ENCODE measurements at places on chromosomes 7 and 10.

- no peak for DNase-seq
These were observed 375.9 kb downstream of the DNAJB6 start for GRCh38 chr7:157712666-157713235.

- no peak for DNase-seq
These were observed 16.3 kb downstream of the GSAP start for GRCh38 chr7:77399816-77400215.

DNA sequence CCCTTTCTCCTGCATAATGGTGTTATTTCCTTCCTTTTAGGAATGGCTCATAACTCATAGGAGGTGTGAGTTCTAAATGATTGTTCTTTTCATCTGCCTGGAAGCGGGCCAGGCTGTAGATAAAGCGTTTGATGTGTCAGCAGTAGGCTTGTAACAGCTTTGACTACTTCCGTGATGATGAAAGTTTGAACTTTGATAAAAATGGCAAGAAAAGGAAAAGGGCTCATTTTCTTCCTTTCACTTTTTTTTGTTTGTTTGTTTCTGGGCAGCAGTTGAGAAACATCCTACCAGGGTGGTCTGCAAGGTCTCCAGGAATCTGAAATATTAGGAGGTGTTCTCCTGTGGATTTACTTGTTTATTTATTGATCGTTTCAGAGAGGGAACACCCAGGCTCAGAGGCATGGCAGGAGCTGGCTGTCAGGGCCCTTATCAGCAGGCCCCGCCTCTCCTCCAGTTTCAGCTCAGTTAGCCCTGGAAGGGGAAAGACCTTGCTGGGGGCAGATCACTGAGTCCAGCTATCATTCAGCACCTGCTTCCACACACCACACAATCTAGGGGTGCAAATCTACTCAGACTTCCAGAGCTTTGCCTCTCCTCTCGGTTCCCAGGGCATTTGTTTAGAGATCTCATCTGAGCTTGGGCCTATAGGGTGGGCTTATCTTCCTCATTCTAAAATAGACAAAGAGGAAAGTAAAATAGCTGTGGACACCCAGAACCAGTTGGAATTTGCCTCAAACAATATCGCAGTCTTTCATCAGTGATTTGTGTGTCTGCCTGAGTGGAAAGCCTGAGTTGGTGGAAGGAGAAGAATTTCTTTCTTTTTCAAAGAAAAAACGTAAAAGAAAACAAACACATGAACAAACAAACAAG is 130.9 kb downstream of the BMPER start:
- DNase-seq, result peak; percentile 76

DNA sequence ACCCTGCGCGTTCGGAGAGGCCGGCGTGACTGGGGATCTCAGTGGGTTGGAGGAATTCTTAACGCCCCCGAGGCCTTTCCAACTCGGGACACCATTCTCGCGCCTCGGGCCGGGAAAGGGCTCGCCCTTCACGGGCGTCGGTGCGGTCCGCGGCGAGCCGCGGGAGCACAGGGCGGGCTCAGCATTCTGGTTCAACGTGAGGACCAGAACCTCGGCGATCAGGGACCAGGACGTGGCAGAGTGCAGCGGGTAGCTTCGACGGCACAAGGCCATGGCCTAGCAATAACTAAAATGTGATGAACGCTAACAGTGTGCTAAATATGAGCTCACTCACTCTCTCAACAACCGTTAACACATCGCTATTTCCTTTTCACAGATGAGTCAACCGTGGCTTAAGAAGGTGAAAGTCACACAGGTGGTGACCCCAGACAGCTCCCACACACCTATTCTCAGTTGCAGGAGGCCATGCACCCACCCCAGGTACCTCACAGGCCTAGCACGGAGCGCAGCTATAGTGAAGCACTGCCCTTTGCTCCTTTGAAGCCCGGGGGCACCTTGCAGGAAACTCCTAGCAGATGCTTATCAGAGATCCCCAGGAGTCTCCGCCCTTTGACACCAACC is 4.5 kb upstream of the EMX2 start:
- no peak for DNase-seq

- DNase-seq, result no peak
These were observed 343.0 kb upstream of the PCDH15 start for GRCh38 chr10:55144001-55144400.

DNA sequence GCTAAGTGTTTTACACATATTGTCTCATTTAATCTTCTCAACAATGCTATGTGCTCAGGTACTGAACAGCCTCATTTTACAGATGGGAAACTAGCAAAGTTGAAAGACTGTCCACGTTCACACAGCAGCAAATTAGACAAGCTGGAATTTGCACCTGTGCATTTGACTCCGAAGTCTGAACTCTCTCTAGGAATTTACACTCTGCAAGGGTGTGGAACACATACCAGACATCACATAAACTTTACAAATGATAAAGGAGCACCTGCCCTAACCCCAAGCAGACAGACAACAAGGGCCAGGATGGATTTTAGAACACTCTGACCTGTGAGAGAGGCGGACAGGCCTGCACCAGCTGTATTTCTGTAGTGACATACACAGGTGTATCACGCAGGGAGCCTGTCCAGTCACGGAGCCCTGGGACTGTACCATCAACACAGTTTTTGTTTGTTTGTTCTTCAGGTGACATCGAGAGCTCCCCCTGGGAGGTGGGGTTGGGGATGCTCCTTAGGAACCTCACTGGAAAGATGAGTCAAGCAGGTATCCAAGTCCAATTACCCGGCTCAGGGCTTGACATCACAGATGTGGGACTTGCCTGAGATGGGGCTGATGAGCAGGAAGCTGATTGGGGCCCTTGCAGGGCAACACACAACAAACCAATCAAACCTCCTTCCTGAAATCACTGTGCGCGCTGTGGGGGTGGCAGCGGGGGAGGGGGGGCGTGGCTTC is 31.0 kb downstream of the MKI67 start:
- peak; percentile 54 for DNase-seq

GRCh38 chr7:34198231-34198641 is 292.9 kb downstream of the BMPER start:
- no peak for DNase-seq

- no peak for DNase-seq
These were observed 99.0 kb upstream of the ITGB1 start for GRCh38 chr10:33056828-33057596.

GRCh38 chr7:142668495-142668894 is 80.8 kb upstream of the PRSS1 start:
- DNase-seq, result no peak

DNA sequence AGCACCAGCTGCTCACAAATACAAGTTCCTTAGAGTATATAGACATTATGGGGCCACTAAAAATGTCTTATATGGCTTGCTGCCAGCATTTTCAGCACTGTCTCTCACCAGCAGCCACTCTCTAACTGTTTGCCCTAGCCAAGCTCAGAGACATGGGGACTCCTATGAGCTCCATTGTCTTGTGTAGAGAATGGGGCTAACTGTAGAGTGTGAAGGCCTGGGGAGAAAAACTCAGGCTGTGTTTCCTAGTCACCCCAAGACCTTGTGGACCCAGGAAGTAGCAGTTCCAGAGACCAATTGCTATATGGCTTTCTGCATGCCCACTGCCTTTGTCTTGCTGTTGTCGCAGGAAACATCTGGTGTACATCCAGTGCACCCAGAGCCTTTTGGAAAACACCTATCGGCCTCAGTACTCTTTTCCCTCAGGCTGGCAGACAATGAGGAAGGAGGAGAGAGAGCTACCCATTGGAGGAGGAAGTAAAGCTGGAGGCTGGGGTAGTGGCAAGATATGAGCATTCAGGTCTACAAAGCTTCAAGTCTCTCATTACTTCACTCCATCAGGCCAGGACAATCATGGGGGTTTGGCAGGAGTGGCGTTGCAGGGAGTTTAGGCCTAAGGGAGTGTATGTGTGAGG is 28.4 kb downstream of the ENTPD1 start:
- DNase-seq, result no peak

- no peak for DNase-seq
These were observed 673.3 kb upstream of the LRRN3 start for GRCh38 chr7:110417611-110418010.

GRCh38 chr10:132461683-132462231 is 64.8 kb downstream of the PWWP2B start:
- DNase-seq, result no peak

GRCh38 chr7:107185716-107186115 is 16.9 kb downstream of the HBP1 start:
- no peak for DNase-seq

- no peak for DNase-seq
These were observed 49.3 kb downstream of the ABCB4 start for GRCh38 chr7:87426160-87426559.

GRCh38 chr10:62733654-62734293 is 70.7 kb upstream of the ADO start:
- no peak for DNase-seq

GRCh38 chr7:77208416-77208815 is 8.8 kb upstream of the FGL2 start:
- no peak for DNase-seq

- no peak for DNase-seq
These were observed 5.5 kb upstream of the STN1 start for GRCh38 chr10:103923502-103923901.

- no peak for DNase-seq
These were observed 78.2 kb downstream of the MAPK8 start for GRCh38 chr10:48384699-48384982.

- no peak for DNase-seq
These were observed 19.8 kb downstream of the ZNF107 start for GRCh38 chr7:64685741-64686140.

DNA sequence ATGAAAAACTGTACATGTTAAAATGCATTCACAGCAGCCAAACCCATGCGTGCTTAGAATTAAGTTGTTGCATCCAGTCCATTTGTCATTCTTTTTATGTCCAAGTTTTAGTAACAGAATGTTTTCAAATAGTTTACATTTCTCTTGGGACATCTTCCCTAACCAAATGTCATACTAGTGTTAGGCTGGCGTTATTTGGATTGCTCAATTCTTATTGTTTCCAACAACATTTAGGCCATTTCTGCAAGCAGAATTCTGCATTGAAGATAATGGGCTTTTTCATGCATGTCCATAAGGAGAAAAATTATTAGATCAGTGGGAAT is 203.0 kb downstream of the HIBADH start:
- no peak for DNase-seq

GRCh38 chr7:108164946-108165345 is 34.8 kb upstream of the LAMB4 start:
- no peak for DNase-seq

GRCh38 chr10:103916254-103916653 is 1.7 kb downstream of the STN1 start:
- DNase-seq, result no peak

DNA sequence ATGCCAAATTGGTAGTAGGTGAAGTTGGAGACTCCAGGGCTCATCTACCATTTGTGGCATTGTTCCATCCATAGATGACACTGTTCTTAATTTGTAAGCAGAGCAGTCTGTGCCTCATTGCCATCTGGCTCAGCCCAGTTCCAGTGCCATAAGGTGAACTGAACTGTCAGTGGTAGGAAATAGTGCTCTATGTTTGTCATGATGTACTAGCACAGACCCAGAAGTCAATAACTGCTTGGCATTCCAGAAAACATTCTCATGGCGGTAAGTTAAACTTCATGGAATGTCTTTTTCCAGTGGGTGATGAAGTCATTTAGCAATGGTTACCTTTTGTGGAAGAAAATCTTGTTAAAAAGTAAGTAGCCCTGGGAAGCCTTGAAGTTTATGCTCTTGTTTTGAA is 302.7 kb downstream of the SUGCT start:
- no peak for DNase-seq

DNA sequence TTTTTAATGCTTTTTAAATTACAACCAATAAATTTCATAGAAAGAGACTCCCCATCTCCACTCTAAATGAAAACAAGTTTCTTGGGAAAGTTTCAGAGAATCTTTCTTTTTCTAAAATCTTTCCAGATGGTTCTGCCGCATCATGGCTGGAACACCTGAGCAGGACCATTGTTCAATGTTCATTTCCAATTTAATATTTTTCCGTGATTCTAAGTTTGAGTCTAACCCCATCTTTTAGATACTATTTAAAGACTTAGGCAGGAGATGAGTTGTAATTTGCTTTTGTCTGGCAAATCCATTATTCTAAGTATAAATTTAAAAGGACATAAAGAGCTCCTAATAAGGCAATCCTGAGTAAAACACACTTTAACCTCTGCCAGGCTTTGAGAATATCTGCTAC is 325.2 kb downstream of the BICC1 start:
- DNase-seq, result no peak

- DNase-seq, result no peak
These were observed 30.6 kb upstream of the MTURN start for GRCh38 chr7:30104157-30104556.

- DNase-seq, result peak; percentile 83
These were observed at the start of gene KNDC1 for GRCh38 chr10:133159950-133160825. Gene KNDC1 (plus strand): TSS chr10:133160219. CDS start chr10:133160468, 249 bp downstream.

DNA sequence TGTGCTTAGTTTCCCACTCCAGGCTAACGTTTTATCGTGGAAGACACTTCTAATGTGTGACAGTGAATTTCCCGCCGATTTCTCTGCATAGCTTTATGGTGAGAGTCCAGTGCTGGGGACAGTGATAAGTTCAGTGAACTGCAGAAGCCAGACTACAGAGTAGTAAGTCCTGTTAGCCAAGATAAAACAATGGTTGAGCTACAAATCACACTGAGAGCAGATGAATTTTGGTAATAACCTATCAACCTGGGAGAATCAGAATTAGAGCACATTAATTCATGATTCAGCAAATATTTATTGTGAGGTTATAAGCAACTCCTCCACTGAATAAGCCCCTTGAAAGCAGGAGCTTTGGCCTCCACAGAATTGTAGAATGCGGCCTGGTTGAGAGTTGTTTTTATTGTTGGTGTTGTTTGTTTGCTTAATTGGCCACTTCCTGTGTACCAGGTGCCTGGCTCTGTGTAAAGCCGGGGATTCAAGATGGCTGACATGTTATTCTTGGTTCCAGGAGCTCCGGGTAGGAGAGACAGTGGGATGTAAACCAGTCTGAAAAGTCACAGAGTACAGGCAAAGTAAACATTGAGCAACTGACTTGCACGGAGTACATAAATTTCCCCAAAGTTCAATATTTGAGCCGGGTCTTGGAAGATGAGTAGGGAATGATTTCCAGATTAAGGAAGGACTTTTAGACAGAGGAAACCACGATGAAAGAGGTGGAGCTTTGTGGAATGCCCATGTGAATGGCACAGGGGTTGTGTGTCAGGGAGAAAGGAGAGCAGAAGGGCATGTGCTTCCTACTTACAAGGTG is 112.7 kb downstream of the SNX10 start:
- DNase-seq, result no peak

- DNase-seq, result no peak
These were observed 151.6 kb downstream of the SND1 start for GRCh38 chr7:127803626-127804025.

DNA sequence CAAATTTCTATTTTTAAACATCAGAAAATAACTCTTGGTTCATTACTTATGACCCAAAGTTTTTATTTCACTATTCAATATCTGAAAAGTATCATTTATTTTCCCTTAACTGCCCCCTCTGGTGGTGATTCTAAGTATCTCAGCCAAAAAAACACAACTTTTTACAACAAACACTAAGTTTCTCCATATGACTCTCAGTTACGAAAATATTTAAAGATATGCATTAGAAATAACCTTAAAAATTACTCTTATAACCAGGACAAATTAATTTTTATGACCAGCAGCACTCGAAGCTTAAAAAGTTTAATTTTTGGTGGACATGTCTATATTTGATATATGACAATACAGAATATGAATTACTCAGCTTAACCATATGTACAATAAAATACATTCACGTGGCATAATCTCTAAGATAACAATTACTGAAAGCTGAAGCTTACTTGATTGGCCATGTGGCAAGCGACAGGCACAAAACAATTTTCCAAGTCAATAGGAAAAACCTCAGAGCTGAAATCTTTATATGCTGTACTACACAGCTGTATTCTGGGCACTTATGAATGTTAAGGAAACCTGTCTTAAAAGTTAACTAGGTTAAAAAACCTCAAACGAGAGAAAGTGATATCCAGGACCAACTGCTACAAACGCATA is 2.3 kb downstream of the HNRNPA2B1 start:
- DNase-seq, result no peak

Data from large intestine (tissue), 12 donors.